Activated CD4-positive, CD25-positive, alpha-beta regulatory T cell treated with anti-CD3 and anti-CD28 coated beads, Interleukin-2, amount 50 U/mL, for 24 hours (primary cell): ENCODE measurements at places on chromosomes 2 and 18.

DNA sequence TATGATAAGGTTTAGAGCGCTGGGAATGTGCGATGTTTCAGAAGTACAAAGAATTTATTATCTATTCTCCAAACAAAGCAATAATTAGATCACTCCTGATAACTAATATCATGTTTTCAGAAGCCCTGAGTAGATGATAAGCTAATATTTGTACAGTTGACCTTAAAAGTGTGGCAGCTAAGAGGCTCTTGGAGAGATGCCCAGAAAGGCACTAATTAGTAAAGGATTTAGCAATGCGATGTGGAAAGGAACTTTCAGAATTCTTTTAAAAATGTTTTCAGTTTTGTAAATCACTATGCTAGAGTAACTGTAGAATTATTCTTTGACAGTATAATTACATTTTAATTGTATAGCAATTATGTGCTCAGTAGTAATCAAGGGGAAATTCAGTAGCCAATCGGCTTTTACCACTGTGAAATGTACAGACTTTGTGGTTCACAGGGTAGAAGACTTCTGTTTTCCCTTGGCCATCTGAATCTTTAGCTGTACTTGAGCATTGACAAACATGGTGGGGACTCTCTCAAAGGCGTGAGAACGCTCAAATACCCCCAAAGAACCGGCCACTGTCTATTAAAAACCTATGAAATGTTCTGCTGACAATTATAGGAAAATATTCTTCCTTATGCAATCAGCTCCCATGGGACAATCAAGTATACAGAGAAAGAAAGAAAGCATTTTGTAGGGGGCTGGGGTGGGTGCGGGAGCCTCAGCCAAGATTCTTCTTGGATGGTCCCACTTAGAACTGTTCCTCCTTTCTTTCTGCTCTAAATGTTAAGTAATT, 262.8 kb upstream of the AGAP1 start:
- ATAC-seq = no peak

- ATAC-seq = no peak
These were observed 325.8 kb upstream of the SPHKAP start for GRCh38 chr2:228507231-228507824.

DNA sequence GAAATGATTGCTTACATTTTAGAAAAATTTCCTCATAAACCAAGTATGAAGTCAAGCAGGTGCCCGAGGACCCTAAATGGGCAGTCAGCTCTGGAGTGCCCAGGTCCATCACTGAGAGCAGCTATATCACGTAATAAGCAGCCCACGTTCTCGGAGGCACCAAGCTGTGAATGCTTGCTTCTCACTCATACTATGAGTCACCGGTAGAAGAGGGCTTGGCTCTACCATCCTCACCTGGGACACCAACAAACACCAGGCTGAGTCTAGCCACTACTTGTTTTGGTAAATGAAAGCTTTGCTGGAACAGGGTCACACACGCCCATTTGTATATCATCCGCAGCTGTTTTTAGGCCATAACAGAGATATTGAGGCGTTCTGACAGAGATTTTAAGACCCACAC, 207.5 kb downstream of the SEPTIN10 start:
- no peak for ATAC-seq

GRCh38 chr2:214310319-214310718, 100.5 kb upstream of the VWC2L start:
- ATAC-seq = no peak

DNA sequence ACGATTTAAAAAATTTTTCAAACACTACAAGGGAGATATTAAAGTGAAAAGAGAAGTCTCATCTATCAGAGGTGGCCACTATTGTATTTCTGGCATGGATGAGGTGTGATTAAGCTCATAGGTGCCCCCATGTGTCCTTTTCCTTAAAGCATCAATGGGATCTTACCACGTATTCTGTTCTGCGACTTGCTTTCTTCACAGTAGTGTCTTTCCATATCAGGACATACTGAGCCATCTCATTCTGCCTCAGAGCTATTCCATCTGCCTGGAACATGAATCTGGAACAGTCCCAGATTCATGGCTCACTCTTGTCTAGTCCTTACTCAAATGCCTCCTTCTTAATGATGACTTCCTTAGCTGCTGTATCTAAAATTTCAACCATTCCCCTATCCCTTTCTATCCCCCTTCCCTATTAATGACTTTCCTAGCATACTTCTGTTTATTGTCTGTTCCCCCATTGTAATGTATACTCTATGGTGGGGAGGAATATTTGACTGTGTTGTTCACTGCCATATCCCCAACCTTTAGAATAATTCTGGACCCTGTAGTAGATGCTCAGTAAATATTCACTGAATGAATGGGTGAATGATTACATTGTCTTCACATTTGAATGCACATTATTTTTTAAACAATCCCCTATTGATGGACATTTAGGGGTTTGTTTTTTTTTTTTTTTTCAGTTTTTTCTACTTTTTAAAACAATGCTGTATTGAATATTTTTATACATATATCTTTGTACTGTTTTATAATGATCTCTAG, 11.1 kb downstream of the STAMBP start:
- no peak for ATAC-seq

DNA sequence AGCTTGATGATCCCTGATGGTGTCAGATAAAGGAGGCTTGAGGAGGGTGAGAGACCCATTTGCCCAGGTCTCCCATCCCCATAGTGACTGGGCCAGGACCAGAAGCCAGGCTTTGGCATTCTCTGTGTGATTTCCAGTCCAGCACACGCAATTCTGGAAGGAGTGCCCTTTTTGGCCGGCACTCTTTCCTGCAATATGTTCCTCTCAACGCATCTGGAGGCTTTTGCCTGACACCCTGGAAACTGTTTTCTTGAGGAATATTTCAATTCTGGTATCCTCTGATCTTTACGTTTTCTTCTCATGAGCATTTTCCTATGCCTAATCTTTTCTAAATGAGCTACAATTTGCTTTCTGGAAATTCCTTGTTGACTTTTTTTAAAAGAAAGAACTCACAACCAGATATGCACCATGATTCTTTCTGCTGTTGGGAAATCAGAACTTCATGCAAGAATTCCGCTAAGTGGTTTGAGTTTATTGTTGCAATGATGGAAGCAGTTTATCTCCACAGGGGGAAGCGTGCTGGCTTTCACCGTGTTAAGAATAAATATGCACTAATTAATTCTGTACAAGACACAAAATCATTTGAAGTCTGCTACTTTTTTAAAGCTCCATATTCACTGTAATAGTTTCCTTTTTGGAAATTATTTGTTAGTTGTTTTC, 143.7 kb downstream of the NAPG start:
- no peak for ATAC-seq
